Parietal lobe (tissue), 2 donors: ENCODE measurements at places on chromosomes 4 and X. TPM values are rescaled to one million over a fixed set of nuclear protein-coding genes. Genes with fewer than 3 reads are reported as not detected.

RAI2 gene
- total RNA-seq = 5.6 TPM

CDS1 gene
- total RNA-seq = 6.3 TPM

TLR10 gene
- 0.63 TPM for total RNA-seq

VCX3A gene
- not detected for total RNA-seq

CLTRN gene
- total RNA-seq = not detected

ACE2 gene
- total RNA-seq = not detected

NLGN3 gene
- total RNA-seq = 29.1 TPM

CXCL10 gene
- total RNA-seq = not detected

SULT1B1 gene
- 0.31 TPM for total RNA-seq

FAM9B gene
- total RNA-seq = not detected

COL4A6 gene
- 6.3 TPM for total RNA-seq

FUNDC2 gene
- 31.9 TPM for total RNA-seq

TCP11X2 gene
- total RNA-seq = 1.9 TPM

AADAT gene
- 32.9 TPM for total RNA-seq

WDFY3 gene
- total RNA-seq = 355 TPM

VCX3B gene
- total RNA-seq = not detected

ARR3 gene
- total RNA-seq = not detected
